ENCODE measurements at places on chromosomes 2 and 18.

DNA sequence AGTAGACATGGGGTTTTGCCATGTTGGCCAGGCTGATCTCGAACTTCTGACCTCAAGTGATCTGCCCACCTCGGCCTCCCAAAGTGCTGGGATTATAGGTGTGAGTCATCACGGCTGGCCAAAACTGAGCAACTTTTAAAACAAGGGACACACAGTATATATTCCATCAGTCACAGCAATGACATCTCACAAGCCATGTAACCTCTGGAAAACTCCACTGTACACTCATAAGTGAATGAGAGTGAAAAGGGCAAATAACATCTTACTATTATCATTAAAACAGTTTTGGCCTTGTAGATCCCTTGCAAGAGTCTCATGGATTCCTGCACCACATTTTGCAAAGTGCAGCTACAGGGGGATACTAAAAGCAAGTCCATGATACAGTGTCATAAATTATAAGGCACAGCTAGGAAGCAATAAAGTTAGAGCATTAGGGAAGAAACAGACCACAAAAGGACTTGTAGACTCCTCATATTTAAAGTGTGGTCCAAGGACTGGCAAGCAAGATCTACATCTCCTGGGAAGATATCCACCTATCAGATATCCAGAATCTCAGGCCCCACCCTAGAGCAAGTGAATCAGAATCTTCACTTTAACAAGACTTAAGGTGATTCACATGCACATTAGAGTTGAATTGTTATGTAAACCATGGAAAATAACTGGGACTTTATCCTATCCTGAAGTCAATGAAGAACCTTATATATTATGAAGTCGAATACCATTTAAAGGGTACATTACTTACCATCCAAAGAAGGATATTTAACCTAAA is 5.7 kb downstream of the SMC6 start:
- DNase-seq, result no peak

DNA sequence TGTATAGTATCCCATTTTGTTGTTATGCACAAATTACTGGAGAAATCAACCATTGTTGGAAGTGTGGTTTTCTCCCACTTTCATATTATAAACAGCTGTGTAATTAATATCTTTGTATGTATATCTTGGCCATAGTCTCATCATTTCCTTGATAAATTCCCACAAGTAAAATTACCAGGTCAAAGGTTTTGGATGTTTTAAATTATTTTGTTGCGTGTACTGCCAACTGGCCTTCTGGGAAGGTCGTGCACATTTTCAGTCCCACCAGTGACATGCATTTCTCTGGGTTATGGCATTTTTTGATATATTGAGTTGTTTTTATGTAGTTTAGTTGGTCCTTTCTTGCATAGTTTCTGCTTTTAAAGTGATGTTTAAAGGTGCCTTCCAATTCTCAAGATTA is 41.5 kb downstream of the TSHZ1 start:
- DNase-seq, result no peak

DNA sequence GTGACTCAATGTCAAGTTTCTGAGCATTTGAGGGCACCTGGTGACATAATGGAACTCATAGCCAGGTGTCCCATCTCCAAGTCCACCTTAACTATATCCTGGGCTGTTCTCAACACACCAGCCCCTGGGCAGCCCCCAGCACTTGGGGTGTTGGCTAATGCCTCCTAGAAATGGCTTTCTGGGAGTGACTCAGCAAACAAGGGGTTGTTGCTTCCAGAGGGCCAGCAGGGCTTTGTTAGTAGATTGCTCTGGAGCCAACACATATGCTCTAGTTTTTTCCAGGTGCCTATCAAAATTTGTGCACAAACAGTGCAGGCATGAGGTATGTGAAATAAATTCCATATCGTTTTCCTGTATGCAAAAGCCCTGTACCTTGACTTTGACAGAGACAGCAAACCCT is 448.4 kb downstream of the SLC4A3 start:
- no peak for DNase-seq

DNA sequence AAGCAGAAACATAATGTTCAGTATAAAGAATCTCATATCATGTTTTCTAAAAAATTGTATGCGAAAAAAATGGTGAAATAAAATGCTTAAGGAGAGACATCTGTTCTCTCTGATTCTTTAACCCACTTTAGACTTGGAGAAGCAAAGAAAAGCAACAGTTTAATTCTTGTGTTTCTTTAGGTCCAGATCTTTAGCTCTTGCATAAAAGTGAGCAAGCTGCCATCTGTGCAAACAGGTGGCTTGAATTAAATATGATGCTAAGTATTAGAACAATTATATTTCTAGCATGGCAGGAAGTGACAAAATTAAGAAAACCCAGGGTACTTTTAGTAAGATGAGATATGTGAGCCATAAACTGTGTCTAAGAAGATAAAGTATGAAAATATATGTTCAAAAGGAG is 1038.3 kb downstream of the DPP10 start:
- DNase-seq, result no peak

DNA sequence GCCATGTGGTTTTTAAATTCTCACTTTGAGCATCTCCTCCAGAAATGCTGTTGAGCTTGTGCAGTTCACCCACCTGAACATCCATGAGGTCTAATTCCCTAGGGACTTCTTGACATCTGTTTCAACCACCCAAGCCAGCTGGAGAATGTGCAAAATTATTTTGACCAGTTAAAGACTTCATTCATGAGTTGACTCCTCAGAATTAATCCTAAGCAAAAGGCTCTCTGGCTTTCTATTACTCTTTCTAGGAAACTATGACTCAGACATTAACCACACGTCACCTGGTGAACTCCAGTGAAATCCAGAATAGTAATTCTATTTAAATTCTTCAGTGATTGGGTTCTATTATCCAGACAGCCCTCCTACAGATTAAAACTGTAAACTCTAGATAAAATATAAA is 247.5 kb downstream of the NBAS start:
- no peak for DNase-seq
